ENCODE measurements at places on chromosomes 7 and 10.

- no peak for DNase-seq
These were observed 149.8 kb upstream of the HDAC9 start for GRCh38 chr7:18345641-18346234.

DNA sequence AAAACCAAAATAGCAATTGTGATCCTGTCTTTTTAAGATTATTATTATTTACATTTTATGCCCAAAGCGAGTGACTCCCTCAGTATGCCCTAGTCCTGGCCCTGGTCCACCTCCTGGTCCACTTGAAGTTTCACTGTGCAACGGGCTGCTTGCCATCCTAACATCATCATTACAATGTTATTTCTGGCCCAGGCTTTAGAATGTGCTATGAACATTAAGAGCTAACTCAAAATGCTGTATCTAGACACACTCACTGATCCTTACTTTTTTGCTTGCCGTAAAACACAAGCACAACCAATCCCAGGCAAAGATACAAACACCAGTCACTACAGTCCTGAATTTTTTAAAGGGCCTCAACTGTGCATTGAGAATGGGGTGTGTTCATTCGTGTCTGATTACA lies 38.4 kb downstream of the RHOBTB1 start:
- peak; percentile 40 for DNase-seq

DNA sequence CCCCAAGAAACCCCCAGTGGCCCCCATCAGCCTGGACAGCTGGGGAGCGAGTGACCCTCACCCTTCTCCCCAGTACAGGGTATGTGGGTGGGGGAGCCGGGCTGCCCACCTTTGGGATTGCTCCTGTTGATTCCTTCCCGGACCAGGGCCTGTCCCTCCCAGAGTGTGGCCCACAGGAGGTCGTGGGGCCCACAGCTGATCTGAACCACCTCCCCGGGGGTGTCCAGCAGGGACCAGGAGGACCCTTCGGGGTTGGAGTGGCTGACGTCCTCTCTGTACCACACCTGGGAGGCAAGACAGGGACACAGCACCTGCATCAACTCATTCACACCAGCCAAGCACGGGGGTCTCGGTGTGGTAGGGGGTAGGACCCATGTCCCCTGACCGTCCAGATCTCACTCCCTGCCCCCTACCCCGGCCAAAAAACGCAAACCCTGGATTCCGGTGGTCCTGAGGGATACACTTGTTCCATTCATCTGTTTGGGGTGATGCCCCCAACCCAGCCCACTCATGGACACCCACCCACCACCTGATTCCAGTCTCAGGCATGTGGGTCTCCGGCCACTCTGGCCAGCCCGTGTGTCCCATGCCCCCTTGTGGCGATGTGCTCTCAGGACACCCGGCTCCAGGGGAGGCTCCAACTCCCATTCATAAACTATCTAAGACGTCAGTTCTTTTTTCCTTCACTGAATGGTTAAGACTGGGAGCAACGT lies 10.9 kb downstream of the TECPR1 start:
- no peak for DNase-seq

GRCh38 chr7:19377611-19378344 lies 232.6 kb upstream of the FERD3L start:
- no peak for DNase-seq

DNA sequence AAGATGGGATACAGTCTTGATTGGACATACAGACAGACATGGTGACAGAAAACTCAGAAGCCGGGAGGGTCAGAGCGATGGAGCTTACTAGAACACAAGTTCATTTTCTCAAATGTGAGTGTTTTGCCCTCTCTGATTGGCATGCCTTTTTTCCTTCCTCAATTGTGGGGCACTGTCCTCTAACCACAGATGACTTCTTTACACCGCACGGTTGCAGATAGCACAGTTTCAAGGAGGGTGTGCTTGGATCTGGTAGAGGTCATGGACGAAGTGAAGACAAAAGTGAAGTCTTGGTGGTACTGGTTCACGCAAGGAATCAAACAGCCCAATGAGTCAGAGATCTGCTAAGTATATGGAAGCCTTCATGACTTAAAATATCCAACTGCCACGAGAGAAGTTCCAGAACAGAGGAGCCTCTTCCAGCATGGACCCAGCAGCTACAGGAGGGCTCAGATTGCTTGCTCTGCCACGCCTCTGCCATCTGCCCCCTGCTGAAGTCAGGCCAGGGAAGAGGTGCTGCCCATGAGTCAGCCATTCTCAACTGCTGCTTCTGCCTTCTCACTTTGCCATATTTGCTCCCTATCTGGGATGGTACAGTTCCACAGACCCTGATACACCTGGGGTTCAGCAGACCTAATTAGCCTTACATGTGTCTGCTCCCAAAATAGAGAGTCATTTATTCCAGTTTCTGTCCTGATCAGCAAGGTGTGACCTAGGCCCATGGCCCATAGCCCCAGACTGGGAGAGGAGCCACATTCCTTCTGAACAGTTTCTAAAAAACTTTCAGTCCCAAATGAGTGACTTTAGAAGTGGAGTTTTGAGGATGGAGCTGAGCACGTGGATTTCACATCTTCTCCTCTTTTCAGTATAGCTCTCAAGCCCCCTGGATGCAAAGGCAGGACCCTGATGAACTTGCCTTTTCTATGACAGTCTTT lies 413.8 kb downstream of the KCNMA1 start:
- no peak for DNase-seq

GRCh38 chr10:117112220-117112619 lies 25.9 kb downstream of the VAX1 start:
- DNase-seq = no peak

Measured in mucosa of gallbladder (tissue), 1 donor.